ENCODE measurements at places on chromosomes 2 and 18. TPM values are rescaled to one million over a fixed set of nuclear protein-coding genes. Genes with fewer than 3 reads are reported as not detected.

GRCh38 chr2:31944828-31945571, 65.8 kb downstream of the MEMO1 start:
- no peak for DNase-seq

GRCh38 chr18:58140387-58141325, 96.6 kb downstream of the NEDD4L start:
- no peak for DNase-seq

DNA sequence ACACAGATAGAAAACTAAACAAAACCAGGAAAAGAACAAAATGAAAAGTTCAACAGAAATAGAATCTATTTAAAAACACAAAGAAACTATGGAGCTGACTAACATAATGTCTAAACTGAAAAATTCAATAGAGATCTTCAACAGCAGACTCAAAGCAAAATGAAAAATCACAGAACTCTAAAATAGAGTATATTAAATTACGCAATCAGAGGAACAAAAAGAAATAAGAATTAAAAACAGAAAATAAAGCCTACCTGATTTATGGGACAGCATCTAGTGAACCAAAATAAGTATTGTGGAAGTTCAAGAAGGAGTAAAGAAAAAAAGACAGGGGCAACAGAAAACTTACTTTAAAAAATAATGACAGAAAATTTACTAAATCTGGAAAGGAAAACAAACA, 152.1 kb upstream of the GALNT5 start:
- DNase-seq, result no peak

DNA sequence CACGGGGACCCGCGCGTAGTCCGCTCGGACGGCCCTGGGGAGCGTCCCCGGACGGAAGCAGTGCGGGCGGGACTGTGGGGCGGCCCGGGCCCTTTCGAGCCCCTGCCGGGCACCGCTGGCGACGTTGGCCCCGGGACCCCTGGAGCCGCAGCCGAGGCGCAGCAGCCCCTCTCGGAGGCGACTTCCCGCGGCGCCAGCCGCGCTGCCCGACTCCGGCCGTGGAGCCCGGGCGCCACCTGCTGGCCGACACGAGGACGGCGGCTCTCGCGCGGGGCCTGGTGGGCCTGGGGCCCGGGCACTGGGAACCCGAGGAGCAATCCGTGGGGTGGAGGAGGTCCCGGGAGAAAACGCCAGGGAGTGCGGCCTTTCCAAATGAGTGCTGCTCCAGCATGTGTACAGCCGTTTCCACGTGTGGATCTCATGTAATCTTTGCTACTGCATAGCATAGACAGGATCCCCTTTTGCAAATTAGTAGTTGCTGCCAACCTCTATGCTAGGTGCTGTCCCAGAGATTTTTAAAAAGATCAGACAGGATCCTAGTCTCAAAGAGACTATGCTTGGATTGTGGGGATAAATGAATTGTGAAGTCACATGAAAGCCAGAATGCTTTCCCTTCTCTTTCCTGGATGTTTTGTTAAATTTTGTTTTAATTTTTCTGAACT, 4.0 kb downstream of the ID2 start:
- DNase-seq, result peak; percentile 86

- DNase-seq, result no peak
These were observed 32.4 kb upstream of the ITPRID2 start for GRCh38 chr2:181859123-181859522.

DNA sequence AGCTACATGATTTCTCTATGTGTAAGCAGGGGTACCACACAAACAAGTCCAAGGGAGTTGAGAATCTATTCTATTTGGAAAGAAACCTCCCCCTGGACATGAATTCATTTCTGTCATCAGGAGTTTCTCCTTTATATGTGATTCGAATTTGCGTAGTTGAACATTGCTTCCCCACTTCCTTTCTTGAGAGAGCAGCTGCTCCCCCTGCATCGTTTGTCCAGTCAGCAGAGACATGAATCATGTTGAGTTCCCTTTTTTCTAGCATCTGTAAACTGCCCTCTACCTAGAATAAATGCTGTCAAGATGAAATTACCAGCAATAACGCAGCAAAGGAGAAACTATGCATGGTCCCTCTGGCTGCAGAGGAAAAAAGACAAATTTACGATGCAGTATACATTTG, 73.8 kb downstream of the KIF5C start:
- DNase-seq, result no peak

- DNase-seq, result no peak
These were observed 47.1 kb downstream of the SLC40A1 start for GRCh38 chr2:189533288-189534035.

DNA sequence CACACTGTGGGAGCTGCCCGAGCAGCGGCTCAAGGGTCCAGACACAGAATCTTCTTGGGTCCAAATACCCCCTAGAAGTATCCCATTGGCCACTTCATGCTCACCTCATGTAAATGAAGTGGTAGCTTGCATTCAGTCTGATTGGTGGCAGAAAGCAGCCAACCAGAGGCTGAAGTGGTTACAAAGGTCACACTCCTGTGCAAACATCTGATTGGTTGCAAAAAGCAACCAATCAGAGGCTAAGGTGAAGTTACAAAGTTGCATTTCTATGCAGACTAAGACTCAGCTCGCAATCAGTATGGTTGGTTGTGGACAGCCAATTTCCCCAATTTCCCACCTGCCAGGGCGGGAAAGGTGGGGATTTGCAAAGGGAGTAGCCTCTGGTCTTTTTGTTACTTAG, 94.3 kb downstream of the DGKD start:
- DNase-seq, result no peak

GRCh38 chr2:164479460-164479859, 141.8 kb downstream of the GRB14 start:
- no peak for DNase-seq

DNA sequence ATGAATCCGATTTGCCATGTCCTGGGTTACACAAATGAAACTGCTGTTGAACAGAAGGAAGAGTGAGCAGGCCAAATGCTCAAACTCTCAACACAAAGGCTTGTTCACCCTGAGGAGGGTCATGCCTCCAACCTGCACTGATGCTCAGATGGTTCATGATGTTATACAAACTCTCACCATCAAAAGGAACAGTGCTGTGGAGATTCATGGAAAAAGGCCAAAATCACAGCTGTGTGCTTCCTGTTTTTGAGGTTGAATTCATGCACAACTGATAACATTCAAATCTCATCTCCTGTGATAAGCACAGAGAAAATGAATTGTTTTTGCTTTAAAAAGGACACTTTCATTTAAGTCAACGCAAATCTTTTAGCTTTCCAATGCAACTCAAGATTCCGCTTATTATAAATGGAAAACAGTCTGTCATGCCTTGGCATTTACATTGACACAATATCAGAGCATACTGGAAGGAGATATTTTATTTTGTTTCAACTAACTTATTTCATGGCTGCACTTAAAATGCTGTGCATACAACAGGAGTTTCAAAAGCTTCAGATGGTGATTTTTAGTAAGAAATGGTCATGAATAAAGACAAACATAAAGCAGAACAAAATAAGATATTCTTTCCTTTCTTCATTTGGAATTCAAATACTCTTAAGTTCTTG, 22.2 kb upstream of the TTN start:
- no peak for DNase-seq

GRCh38 chr2:65781756-65782155, 349.4 kb upstream of the SPRED2 start:
- no peak for DNase-seq

GRCh38 chr2:136212426-136213378, 94.8 kb upstream of the CXCR4 start:
- no peak for DNase-seq

DNA sequence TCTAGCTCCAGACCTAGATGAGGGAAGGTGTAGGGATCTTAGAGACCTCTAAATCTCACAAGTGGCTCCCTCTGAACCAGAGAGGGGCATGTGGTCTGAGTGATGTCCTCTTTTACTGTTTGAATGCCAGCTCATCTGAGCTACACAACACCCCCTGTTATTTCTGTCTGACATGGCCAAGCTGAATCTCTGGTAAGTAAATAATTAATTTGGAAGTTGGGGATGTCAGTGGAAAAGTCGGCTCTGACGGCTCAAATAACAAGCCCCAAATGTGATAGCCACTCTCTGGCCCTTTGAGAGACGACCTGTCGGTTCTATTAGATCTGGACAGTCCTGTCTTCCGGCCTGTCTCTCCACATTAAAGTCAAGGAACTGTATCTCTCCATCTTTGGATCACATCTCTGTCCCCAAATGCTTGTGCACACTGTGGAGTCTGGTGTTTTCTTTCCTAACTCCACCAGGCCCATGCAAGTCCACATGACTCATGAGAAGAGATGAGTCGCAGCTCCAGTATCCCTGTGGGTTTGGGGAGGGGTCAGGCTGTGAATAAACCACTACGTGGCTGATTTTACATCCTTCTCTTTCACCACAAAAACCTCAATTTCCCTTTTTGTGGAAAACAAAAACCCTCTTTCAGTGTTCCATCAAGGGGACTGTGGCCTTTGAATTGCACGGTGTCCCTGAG, 52.5 kb downstream of the SETBP1 start:
- no peak for DNase-seq

DNA sequence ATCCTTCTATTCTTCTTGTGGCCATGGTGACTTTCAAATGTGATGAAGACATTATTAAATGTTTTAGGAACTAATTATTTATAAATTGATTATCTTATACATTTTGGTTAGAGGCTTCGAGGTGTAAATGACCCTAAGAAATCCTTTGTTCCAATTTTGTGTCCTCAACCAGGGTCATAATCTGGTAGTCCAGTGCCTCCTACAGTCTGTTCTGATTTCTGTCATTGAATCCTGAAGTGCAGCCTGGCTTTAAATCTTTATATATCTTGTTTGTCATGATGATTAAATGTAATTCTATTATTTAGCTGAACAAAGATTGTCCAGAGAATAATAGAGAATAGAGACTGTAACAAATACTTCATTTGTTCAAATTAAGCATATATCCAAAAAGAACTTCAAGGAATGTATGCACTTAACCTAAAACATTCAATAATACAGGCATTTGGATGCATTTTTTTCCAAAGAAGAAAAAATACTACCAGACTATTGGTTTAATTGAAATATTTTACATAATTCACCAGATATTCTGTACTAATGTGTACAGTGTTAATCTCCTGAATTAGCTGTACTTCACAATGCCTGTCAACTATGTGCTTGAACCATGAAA, 89.8 kb downstream of the PRPF40A start:
- DNase-seq, result no peak

- peak; percentile 70 for DNase-seq
These were observed 64.7 kb downstream of the DGKD start for GRCh38 chr2:233418761-233419546.

DNA sequence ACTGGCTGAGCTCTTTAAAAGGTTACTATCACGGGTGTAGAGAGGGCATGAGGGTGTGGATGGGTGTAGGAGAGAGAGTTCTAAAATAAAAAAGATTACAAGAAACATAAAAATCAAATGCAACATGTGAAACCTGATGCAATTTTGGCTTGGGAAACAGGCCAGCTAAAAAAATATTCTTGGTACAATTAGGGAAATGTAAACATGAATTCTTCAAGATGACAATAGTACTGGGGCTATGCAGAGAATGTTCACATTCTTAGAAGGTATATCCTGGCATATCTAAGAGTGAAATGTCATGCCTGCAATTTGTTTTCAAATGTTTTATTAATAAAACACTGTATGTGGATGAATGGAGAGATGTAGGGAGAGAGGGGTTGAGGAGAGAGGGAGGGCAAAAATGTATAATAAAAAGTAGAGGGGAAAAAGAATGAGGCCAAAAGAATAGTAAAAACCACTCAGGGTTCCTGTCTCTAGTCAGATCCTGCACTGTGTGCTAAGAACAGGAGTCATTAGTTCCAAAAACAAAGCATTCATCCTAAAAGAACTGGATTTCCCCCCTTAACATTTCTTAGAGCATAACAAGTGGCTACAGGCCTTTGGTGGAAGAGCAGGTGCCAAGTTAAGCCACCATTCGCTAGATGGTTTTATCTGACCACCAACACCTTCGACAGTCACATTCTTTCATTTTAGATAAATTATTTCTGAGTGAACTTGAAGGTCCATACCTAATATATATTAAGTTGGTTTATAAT, 77.3 kb downstream of the LPIN2 start:
- no peak for DNase-seq

DNA sequence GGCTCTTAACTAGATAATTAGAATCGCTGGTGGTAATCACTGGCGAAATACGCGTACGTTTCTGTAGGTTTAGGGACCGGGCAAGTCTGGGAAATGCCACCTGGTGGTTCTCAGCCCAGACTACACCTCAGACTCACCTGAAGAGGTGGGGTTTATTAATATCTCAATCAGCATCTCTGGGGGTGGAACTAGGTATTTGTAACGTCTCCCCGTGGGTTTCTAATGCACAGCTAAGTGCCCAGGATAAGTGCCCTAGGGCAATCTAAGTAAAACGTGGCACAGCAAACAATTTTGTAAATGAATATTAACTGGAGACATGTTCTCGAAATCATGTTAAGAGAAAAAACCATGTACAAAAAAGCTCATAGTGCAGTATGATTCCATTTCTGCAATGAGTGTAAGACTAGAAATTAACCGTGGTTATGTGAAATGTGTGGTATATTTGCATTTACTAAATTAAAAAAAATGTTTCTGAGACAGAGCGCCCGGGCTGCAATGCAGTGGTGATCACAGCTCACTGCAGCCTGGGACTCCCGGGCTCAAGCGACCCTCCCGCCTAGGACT, 760 bp upstream of the CNOT11 start:
- no peak for DNase-seq

GRCh38 chr2:26610504-26611335, 30.4 kb downstream of the CIB4 start:
- DNase-seq, result no peak

DNA sequence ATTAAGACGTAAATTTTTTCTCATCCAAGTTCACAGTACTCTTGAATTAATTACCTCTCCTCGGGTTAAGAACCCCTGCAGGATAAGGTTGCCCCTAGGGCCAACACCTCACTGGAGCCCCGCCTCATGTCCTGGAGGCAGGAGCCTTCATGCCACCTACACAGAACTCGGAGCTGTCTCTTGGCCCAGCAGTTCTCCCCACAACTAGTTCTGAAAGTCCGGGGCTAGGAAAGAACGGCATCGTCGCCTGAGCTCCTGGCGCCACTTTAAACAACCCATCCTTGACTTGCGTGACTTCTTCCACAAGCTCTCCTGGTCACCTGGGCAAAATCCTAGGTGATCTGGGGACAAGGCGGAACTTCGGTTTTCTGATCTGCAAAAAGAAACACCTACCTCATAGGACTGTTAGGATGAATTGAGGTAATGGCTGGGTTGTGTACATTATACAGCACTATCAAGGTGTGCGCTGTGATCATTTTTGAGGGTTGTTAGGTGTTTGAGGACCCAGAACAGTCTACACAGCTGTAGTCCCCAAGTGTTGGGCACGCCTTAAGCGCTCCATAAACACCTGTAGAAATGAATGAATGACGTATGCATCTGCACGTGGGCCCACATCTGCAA, 641 bp upstream of the ITGA6 start:
- no peak for DNase-seq

The ACMSD gene
- not detected for total RNA-seq

The TWIST2 gene
- total RNA-seq, result 1.9 TPM

The PPP1R1C gene
- 21.4 TPM for total RNA-seq

The TLX2 gene
- not detected for total RNA-seq

The CCDC141 gene
- 136 TPM for total RNA-seq

The C1QL2 gene
- not detected for total RNA-seq

The ACVR1C gene
- 0.54 TPM for total RNA-seq

The ABCG5 gene
- total RNA-seq, result not detected

The CYP1B1 gene
- 17.1 TPM for total RNA-seq
